NCI-H2171 (cell line): ENCODE measurements at places on chromosomes 4 and X.

DNA sequence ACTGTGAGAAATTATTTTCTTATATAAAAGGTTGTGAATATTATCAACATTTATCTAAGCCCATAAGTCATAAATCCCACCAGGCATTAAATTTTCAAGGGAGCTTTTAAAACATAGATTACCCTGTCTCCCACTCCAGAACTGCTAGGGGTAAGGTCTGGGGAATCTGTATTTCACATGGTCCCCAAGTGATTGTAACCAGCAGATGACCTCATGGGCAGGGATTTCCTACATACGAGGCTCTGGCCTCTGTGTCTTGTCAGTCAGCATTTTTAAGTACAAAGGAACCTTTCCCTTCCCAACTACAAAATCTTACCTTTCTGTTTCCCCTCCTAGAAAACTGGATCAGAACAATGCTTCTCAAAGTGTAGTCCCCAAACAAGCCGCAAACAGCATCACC lies 188.6 kb downstream of the TSPAN5 start:
- DNase-seq = no peak

DNA sequence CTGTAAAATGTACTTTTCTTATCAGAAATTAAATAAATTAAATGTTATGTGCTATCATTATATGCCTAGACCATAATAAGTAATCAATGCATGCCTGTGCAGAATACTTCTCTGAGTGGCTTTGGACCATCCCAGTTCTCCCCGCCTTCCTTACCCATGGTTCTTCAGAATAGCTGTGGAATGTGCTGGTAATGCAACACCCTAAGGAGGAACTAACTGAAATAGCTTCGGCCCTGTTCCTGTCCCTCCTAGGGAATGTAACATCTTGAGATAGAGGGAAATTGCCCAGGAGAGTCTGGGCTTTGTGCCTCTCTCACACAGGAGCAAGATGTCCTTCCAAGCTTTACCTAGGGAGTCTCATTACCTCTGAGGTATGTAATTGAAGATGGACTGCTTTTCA lies 693.6 kb upstream of the HS3ST1 start:
- no peak for DNase-seq

GRCh38 chrX:26914232-26914631 lies 548.9 kb downstream of the PPP4R3C start:
- DNase-seq = no peak

GRCh38 chr4:86896596-86896995 lies 4.4 kb upstream of the C4orf36 start:
- no peak for DNase-seq

DNA sequence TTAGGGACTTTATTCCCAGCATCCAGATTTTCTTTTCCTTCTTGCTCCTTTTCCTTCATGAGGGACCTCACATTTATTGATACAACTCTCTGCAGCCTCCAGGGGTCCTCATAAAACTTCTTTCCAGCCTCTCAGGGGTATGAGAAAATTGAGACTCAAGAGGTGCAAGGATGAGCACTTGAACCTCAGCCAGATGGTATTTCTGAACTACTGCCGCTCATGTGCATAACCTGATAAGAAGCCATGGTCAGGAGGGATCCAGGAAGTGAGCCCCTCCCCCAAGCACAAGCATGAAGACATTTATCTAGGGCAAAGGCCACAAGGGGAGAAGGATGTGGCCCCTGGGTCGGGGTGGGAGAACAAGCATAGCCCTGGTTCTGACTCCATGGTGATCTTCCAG lies 73.3 kb downstream of the TSPAN7 start:
- no peak for DNase-seq

DNA sequence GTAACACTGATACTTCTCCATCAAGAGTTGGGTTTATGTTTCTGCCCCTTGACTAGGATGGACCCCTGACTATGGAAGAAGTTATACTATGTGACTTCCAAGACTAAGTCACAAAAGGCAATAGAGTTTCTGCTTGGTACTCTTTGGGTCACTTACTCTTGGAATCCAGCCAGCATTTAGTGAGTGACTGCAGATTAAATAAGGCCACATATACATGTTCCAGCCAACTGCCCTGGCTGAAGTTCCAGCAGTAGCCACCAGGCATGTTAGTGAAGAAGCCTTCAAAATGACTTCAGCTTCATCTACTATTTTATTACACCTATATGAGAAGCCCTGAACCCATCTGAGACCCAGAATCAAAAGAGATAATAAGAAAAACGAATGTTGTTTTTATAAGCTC lies 524.0 kb downstream of the DMD start:
- DNase-seq = no peak

GRCh38 chr4:10701702-10702460 lies 17.3 kb upstream of the CLNK start:
- no peak for DNase-seq

- DNase-seq = peak; percentile 30
Observed at GRCh38 chrX:129523079-129523911, at the start of gene SMARCA1. TSS of gene SMARCA1 (minus strand) at chrX:129523490. CDS start at chrX:129523370, 120 bp downstream.

GRCh38 chr4:86660401-86660800 lies 66.3 kb downstream of the PTPN13 start:
- no peak for DNase-seq

GRCh38 chr4:28004520-28004919 lies 1143.9 kb downstream of the STIM2 start:
- no peak for DNase-seq

DNA sequence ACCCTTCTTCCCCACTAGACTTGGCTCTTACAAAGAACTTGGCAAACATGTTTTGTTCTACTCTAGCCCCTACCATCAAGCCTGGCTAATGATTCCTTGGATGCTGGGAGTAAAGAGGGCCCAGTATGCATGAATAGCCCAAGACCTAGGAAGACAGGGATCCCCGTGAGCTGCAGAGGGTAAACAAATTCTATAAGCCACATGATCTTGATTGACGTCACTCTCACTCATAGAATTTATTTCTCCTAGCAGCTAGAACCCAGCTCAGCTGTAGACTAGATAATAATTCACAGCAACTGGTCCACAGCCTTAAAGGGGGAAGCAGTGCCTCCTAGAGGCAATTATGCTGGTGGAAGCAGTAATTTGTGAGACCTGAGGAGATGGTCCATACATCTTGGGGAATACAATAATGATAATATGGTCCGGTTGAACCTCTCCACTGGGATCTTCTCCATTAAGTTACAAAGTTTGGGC lies 16.1 kb upstream of the USO1 start:
- no peak for DNase-seq

- DNase-seq = no peak
Observed at GRCh38 chrX:149296092-149296491, 209.0 kb downstream of the IDS start.

GRCh38 chr4:33696041-33696440 lies 2548.3 kb downstream of the ARAP2 start:
- no peak for DNase-seq

GRCh38 chr4:117042962-117043361 lies 42.4 kb downstream of the TRAM1L1 start:
- no peak for DNase-seq

DNA sequence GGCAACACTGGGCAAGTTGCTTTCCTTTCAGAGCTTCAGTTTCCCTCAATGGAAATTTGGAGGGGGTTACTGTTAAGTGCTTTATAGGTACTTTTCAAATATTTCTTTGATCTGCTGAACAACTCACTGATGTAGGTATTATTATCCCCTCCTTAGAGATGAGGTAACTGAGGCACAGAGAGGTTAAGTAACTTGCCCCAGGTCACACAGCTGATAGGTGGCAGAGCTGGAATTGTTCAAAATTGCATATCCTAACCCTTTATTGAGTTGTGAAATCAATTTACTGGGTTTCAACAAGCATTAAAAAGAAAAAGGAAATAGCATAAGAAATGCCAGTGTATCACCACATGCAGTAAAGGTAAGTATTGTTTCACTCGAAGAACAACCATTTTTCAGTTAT lies 6.6 kb downstream of the PPP1R3F start:
- DNase-seq = no peak

- DNase-seq = no peak
Observed at GRCh38 chr4:132483-132882, 8.2 kb downstream of the ZNF718 start.

DNA sequence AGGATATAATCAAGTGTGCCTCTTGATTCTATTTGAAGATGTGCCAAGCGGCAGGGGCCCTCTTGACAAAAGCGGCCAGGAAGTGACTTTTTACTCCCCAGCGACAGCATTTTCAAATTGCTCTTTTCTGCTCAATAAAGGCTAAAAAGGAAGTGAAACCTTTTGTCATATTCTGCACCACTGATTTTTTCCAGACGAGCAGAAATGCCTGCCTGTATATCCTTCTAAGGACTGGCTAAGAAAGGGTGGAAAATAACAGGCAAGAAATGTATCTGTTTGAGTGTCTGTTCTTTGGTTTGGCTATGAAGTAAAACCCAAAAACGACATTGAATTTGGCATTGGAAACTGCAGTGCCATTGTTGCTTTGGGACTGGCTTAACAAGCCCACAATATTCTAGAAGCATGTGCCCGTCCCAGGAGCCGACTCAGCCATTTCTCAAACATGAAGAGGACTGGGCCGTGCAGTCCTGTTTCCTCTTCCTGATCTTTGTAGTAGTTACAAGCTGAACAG lies 25.4 kb downstream of the TMSB4X start:
- no peak for DNase-seq

DNA sequence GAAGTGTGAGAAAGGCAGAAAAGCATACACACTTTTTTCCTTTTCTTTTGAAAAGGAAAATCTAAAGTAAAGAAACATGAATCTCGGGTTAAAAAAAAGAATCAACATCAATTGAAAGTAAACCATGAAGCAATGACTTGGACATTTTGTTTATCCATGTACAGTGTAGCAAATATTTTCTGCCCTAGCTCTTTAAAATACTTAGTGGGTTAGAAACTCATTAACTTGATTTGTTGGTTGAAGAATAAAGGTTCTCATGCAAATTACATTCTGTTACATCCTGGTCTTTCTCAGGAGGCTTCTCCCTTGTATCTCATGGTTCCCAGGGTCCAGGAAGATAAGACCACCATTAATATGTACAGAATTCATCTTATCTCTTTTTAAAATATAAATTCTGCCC lies 9.0 kb upstream of the MEPE start:
- no peak for DNase-seq

- no peak for DNase-seq
Observed at GRCh38 chr4:109395694-109396093, 37.9 kb upstream of the SEC24B start.

DNA sequence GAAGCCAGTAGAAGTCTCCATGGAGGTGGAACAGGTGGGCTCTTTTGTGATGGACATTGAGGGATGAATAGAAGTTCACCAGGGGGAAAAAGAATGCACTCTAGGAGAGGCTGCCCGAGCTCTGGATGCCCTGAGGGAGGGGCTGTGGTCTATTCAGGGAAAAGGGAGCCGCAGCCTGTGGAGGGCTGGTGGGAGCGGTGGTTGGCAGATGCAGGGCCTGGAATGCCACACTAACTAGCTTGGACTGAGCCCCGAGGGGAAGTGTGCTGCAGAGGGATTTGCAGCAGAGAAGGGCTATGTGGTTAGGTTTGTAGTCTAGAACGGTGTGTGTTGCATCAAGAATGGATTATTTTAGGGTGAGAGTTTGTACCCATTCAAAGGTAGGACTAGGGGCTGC lies 29.5 kb upstream of the PSAPL1 start:
- no peak for DNase-seq

- no peak for DNase-seq
Observed at GRCh38 chr4:26431461-26432180, 58.7 kb downstream of the CCKAR start.

DNA sequence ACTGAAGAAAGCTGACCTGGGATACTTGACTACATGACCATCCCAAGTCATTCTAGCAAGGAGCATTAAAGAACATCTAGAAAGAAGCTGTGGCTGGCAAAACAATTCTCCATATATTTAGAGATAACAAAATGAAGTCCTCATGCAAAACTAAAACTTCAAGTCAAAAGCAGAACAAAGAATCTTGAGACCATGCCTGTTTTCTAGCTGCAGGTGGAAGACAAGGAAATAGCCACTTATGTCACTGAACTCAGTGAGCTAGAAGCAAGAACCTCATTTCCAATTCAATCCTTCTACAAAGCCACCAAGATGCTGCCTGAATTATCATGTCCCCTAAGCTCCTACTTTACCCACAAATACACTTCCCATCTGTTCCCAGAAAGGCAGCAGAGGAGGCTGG lies 13.8 kb downstream of the USP46 start:
- no peak for DNase-seq

DNA sequence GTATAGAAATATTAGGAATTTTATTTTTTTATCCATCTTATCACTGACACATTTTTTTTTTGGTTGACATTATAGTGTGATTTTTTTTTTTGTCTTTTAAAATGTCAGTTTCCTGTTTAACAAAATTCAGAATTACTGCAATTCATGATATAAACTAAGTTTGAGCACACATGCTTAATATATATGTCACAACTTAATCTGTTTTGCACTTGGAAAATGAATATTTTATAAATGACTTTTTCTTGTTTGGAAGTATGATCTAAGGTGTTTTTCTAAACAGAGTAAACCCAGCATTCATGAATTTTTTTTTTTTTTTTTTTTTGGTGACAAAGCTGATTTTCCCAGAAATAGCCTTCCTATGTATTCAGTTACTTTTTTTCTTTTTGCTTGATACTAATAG lies 2.4 kb downstream of the SMARCA5 start:
- no peak for DNase-seq

DNA sequence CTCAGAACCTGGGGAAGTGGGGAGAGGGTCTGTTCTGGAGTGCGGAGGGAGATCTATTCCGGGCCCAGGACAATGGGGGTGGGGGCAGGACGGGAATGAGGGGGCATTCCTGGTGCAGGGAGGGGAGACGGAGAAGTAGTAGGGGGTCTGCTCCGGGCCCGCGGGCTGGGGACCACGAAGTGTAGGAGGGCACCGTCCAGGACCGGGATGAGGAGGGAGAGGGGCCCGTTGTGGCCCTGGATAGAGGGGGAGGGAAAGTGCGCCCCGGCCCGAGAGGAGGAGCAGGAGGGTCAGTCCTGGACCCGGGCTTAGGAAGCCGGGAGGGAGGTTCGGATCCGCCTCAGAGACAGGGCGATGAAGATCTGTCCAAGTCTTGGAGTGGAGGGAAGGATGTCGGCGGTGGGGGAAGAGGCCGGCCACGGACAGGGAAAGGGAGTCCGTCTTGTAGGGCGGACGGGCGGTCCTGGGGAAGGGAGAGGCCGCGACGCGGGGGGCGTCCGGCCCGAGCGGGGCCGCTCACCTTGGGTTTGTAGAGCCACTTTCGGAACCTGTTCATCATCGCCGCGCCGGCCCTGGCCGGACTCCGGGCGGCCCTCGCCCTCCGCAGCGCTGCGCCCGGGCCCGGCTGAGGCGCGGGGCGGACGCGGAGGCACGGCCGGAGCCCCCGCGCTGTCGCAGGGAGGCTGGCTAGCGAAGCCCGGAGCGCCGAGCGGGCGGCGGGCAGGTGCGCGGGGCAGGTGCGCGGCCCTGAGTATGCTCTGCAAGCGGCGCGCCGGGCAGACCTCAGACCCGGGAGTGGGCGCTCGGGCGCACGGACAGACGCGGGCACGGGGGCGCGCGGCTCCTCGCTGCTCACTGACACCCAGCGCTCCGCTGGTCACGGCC lies at the start of gene ZFYVE28:
ZFYVE28 (minus strand) TSS at position 881 of the 885 bp plus-strand sequence; CDS start at position 559, 322 bp downstream.
- DNase-seq = no peak

DNA sequence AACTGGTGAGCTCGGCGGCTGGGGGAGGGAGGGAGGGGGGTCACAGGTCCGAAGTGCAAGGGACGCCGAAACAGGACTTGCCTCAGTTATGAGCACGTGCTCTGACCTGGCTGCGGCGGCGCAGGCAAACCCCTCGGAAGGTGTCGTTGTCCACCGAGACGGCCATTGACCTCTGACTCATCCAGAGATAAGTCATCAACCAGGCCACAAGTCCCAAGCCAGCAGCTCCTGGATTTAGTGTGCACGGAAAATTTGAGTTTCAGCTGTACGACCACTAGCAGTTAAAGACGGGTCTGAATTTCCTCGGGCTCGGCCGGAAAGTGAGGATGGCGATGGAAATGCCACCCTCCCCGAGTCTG lies 674 bp downstream of the SH3D19 start:
- DNase-seq = no peak
